ENCODE measurements at places on chromosomes 12 and 14.

- no peak for DNase-seq
Observed at GRCh38 chr12:52318241-52318990, 2.8 kb downstream of the KRT83 start.

DNA sequence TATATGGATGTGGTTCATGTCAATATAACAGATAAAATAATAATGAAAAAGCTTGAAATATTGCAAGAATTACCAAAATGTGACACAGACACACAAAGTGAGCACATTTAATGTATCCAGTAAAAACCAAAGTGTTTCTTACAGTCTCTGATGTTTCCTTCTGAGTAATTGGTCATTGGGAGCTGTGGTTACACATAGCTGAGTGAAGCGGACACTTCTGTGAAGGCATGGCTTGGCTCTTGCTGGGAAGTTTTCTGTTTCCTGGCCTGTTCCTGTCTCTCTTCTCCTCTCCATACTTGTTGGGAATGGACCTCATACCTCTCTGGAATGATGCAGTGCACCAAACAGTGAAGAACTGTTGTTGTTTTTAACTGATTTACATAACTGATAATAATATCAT lies 117.3 kb downstream of the BICD1 start:
- DNase-seq: no peak

DNA sequence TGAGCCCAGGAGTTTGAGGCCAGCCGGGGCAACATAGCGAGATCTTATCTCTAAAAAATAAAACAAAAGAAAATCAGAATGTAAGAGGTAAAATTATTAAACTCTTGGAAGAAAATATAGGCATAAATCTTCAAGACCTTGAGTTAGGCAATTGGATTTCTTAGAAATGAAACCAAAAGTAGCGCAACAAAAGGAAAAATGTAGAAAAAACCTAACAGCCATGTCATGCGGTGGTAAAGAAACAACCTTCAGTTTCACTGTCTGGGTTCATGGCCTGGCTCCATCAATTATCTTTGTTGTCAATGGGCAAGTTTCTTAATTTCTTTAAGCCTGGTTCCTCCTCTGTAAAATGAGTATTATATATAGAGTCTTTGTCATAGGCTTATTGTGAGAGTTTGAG lies 5.6 kb upstream of the GCH1 start:
- no peak for DNase-seq

DNA sequence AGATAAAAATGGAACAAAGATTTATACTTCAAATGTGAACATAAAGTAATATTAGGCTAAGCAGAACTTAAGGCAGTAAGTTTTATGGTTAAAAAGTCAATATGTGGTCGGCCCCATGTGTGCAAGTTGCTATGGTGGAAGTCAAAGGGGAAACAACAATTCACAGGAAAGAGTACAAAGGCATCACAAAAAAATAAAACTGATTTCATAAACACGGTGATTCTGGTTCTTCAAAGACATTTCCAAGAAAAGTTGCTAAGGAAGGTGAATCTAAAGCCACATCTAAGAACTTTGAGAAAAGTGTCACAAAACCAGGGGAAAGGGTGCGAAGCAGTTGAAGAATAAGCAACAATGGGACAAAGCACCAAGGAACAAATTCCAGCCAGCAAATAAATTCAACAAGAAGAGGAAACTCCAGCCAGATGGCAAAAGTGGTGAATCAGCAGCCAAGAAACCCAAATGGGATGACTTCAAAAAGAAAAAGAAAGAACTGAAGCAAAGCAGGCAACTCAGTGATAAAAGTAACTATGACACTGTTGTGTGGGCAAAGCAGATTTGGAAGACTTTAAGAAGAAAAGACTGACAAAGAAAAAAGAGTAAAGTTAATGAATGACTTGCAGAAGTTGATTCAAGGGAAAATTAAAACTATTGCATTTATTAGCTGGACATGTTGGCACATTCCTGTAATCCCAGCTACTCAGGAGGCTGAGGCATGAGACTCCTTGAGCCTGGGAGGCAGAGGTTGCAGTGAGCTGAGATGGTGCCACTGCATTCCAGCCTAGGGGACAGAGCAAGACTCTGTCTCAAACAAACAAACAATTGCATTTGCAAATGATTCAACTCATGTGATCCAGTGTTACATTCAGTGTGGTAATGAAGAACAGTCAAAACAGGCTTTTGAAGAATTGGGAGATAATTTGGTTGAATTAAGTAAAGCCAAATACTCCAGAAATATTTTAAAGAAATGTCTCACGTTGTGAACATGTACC lies 19.5 kb downstream of the PTGDR start:
- DNase-seq: no peak

DNA sequence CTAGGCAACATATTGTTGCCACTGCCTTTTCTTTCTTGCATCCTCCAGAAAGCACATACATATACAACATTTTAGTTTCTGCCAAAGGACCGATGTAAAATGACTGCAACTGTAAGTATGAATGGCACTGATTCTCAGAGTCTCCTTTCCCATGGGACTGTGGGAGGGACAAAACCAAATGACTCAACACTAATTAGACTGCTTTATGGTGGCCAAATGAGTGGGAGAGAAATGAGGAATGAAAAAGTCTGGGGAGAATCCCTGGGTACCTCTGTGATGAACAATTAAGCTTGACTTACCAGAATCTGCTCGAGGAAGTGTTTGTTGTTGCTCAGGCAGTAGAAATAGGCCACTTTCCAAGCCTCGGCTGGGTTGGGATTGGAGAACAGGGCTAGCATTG lies 10.1 kb downstream of the ZFYVE26 start:
- no peak for DNase-seq

All from NCI-H2081 treated with DMSO at 0.1 percent for 48 hours (cell line).